ENCODE measurements at places on chromosomes 2 and 18.

DNA sequence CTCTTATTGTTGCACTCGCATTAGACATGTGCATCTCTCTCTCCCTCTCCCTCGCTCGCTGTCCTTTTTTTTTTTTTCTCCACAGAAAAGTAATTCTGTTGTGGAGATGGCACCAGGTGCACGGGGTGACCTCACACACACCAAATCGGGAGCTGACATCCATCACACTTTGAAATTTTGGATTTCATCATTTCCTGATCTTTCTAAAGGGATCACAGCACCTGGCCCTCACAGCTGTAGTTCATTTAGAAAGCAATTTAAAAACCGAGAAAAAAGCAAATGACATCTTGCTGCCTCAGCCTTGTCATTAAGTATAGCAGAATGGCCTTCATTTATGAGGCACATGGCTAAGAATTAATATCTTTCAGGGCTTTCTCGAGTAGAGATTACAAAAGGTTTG is 717.2 kb downstream of the RNF144A start:
- DNase-seq: no peak

DNA sequence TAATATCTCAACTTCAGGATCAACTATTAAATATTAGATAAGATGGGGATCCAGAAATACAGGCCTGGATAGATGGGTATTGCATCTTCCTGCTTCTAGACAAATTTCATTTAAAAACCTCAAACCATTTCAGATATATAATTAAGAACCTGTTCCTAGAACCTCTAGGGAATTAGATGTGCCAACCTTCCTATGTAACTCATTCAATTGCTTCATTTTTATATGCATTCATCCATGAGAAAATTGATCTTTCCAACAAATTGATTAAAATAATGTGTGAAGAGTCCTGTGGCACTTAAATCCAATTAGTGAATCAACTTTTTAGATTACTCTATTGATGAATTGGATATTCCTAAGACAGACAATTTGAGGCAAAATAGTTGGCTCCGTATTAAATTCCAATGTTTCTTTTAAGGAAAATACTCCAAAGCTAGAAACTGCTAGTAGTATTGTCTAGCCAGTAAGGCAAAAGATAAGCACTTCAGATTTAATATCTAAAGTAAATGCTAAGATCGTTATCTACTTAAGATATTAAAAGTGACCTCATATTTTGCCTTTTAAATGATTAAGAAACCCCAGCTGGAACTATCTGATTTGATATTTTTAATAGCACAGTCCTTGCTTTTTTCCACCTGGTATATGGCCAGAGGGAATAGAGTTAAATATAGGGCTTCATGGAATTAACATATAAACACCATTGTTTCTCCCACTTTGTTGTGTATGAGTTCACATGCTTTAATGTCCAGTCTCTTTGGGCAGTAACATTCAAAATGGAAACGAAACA is 35.8 kb downstream of the DARS1 start:
- no peak for DNase-seq

- no peak for DNase-seq
Measured at GRCh38 chr2:28071221-28071620, 180.7 kb downstream of the BABAM2 start.

GRCh38 chr2:217852555-217853211 is 150.1 kb downstream of the TNS1 start:
- no peak for DNase-seq

DNA sequence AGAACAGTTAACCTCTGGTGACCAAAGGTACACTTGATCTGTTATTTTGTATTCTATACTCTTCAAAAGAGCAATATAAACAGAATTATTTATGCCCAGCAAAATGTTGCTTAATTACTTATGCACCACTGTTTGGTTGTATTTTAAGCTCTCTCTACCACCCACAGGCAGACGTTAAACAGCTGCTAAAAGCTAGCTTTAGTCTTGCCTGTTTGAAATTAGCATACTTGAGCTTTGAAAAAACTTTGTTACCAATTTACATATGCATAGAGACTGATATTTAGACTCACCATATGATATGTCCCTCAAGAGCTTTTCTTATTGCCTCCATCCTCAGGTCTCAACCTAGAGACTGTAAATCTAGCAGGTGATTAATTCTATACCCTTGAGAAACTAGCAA is 426.9 kb downstream of the NR4A2 start:
- DNase-seq: no peak

- DNase-seq: no peak
Measured at GRCh38 chr2:70691497-70692140, 76.4 kb downstream of the ADD2 start.

DNA sequence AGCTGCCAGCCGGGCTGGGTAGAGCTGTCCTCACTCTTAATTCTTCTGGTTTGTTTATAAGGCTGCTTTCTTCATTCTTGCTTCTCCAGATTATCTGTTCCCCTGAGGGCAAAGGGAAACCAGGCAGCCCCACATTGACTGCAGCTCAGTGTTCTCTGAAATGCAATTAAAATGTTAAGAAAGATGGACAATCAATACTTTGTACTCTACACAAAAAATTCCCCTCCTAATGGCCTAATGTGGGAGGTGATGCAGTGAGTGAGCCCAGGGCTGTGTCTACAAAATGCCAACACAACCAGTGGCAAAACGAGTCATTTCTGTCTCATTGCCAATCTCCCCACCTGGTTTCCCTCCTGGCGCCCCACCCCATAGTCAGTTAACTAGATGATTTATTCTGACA is 541.7 kb upstream of the RAB6C start:
- no peak for DNase-seq

DNA sequence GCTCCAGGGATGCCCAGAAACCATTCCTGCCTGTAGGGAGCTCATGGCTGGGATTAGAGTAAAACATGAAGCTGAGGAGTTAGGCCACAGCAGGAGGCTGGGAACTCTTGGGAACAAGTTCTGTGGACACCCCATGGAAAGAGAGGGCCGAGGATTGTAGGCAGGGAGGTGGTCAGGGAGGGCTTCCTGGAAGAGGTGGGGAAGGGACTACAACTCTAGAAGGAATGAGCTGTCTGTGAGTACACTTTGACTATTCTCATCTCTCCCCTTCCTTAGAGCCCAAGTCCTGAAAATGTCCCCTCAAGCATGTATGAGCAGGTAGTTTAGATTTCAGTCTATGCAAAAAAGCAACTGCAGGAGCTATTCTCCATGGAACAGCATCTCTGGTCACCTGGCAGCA is 139.9 kb upstream of the GLI2 start:
- no peak for DNase-seq

GRCh38 chr18:34637094-34637801 is 72.8 kb upstream of the DTNA start:
- no peak for DNase-seq

DNA sequence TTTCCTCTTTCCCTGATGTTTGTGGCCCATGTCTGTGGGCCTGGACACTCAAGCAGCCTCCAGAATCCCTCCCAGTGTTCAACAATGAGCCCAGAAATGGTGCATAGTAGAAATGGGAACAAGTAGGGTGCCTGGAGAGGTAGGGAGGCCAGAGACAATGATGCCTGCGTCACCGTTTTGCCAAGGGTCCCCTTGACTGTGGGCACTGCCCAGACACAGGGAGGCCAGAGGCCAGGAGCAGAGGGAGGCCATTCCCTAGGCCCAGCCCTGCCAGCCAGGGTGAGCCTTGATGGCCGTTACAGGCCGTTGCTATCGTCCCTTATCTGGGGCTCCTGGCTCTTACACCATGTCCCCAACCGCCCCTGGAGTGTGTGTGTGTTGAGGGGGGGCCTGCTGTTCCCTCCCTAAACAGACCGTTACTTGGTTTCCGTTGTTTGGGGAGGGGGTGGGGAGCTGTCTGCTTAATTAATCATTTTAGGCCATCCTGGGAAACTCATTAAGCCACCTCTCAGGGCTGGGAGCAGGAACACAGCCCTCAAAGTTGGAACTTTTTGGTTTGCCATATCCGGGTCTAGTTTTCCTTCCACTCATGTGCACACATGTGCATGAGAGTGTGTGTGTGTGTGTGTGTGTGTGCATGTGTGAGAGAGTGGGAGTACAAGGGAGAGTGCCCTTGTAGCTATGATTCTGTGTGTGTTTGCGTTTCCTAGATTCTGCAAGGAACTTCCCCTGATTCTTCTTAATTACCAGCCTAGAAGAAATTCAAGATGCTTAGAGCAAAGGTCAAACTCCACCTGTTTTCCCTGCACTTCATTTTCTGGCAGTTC is 135.2 kb upstream of the HAAO start:
- DNase-seq: no peak

- no peak for DNase-seq
Measured at GRCh38 chr2:11491348-11491933, 25.5 kb upstream of the E2F6 start.

DNA sequence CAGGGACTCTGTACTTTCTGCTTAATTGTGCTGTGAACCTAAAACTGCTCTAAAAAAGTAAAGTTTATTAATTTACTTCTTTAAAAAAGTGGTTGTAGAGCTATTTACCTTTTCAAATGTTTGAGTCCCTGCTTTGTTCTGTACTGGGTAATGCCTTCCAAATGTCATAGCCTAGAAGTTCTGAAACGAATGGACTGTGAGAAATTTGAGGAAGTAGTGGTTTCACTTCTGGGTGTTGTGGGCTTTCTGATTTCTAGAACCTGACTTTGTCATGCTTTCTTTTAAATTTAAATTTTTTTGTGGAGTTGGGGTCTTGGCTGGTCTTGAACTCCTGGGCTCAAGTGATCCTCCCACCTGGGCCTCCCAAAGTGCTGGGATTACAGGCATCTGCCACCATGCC is 44.6 kb downstream of the SMAD4 start:
- DNase-seq: no peak

GRCh38 chr18:7742224-7742623 is 175.1 kb downstream of the PTPRM start:
- no peak for DNase-seq

- DNase-seq: no peak
Measured at GRCh38 chr2:95007822-95008221, 17.7 kb upstream of the MAL start.

DNA sequence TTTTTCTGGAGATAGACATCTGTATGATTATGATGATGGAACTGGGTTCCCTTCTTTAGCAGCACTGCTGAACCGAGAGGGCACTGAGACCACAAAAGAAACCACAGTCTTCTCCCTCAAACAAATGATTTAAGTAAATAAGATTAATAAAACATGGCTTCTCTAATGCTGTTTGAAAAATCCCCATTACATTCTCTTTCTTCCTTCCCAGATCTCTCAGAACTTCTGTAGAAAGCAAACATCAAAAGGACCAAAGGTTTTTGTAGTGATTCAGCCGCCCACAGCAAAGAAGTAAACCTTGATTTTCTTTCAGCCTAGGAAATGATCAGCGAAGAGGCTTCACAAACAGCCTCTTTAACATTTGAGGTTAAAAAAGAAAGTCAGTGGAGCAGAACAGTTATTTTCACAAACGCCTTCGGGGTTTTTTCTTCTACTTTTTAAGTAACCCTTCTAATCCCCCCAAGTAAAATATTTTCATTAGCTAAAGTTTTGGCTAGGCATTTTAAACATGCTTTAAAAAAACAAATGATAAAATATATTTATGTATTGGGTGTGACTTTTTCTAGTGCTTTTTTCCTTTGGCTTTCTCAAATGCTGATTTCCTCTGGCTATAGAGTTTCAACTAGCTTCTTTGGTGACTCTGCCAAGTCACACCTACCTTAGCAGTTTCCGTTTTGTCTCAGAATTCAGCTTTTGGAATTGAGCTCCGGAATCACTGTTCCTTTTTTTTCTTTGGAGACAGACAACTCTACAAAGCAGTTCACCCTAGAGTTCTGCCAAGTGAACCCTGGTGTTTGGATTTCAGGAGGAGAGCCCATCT is 89.6 kb downstream of the UPP2 start:
- no peak for DNase-seq

DNA sequence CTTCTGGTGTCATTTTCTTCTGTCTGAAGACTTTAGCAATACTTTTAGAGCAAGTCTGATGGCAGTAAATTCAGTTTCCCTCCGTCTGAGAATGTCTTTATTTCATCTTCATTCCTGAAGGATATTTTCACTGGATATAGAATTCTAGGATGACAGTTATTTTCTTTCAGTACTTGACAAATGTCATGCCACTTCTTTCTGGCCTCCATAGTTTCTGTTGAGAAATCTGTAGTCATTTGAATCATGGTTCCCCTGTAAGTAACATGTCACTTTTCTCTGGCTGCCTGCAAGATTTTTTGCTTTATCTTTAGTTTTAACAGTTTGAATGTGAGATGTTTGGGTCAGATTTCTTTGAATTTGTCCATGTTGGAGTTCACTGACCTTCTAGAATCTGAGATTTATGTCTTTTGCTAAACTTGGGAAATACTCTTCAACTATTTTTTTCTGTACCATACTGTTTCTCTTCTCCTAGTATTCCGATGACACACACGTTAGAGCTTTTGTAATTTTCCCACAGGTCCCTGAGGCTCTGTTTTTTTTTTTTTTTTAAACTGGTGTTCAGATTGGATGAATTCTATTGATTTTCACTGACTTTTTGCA is 30.2 kb downstream of the RMND5A start:
- no peak for DNase-seq

DNA sequence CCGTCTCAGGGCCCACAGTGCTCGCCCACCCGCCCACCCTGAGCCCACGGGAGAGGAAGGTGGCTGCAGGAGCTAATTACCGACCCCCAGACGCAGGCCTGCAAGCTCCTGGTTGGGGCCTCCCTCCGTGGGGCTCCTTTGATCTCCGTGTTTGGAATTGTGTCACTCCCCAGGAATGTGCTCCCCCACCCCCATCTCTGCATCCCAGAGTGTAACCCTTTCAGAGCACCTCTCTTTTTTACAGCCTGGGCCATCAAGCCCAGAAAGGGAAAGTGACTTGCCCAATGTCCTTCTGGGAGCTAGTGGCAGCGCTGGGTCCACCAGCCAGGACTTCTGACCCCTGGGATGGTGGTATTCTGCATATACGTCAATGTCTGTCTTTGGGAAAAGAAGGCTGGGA is 335.1 kb downstream of the CYRIA start:
- DNase-seq: no peak

DNA sequence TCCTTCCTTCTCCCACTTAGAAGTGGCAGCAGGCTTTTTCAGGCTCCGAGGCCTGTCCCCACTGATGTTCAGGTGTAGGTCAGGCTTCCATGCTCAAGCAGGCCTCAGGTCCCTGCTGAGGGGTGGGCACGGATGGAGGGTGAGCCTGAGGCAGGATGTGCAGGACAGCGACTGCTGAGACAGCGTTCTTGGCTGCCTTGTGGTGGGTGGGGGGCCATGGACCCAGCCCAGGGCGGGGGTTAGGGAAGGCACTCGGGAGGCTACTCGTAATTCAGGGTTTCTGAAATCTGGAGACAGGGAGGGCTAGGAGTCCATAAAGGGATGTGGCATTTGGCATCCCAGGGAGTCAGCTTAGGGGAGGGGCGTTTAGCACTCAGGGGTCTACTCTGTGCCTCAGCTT is 30.3 kb downstream of the COLEC11 start:
- no peak for DNase-seq

- DNase-seq: no peak
Measured at GRCh38 chr2:203394519-203395227, 66.5 kb downstream of the ABI2 start.

- no peak for DNase-seq
Measured at GRCh38 chr2:30285758-30286157, 54.4 kb downstream of the LBH start.
